ENCODE measurements at places on chromosomes 5 and 9. TPM values are rescaled to one million over a fixed set of nuclear protein-coding genes. Genes with fewer than 3 reads are reported as not detected.

DNA sequence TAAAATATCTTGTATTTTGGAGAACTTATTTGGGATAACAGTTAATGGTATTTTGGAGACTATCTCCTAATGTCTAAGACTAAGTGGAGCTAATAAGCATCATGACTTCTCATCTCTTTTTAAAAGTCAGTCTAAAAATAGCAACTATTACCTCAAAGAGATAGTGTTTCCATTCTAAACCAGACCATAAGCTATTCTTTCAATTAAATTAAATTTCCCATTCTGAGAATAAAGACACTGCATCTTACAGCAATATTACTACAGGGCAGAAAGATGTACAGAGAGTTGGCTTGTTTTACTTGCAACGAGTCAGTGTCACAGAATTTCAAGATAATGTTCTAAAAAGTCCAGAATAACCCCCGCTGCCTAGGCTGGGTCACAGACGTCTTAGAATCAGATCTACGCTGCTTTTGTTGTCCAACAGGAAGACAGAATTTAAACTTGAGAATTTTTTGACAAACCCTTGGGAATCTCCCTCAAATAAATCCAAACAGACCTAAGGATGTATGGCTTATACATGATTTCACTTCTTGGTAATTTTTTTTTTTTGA lies 98.9 kb downstream of the USP20 start:
- H3K4me3 ChIP-seq, result peak overlapping the region; percentile 55
- DNase-seq, result no peak
- peaks cover 72% of the 10 kb centered on the region for H3K36me3 ChIP-seq
- peaks cover 74% of the 10 kb centered on the region for H3K4me1 ChIP-seq

GRCh38 chr5:179867079-179867465 lies 8.5 kb upstream of the MRNIP start:
- H3K36me3 ChIP-seq, result peaks cover 25% of the 10 kb centered on the region
- H3K27ac ChIP-seq, result peak overlapping the region; percentile 55
- no peak for DNase-seq
- H3K27me3 ChIP-seq, result no peaks in the 10 kb centered on the region

The MOB3B gene
- total RNA-seq, result 0.47 TPM

The CMYA5 gene
- total RNA-seq, result 0.13 TPM

The GLDC gene
- 1.3 TPM for total RNA-seq

Data from activated CD8-positive, alpha-beta T cell treated with anti-CD3 and anti-CD28 coated beads for 36 hours (primary cell).